ENCODE measurements at places on chromosomes 3 and 15.

- DNase-seq = no peak
These were observed 39.5 kb upstream of the TPRG1 start for GRCh38 chr3:189132231-189132671.

- peak; percentile 9 for DNase-seq
These were observed 360.0 kb upstream of the PROK2 start for GRCh38 chr3:72144773-72145505.

- no peak for DNase-seq
These were observed 90.2 kb upstream of the KLF13 start for GRCh38 chr15:31236184-31237042.

DNA sequence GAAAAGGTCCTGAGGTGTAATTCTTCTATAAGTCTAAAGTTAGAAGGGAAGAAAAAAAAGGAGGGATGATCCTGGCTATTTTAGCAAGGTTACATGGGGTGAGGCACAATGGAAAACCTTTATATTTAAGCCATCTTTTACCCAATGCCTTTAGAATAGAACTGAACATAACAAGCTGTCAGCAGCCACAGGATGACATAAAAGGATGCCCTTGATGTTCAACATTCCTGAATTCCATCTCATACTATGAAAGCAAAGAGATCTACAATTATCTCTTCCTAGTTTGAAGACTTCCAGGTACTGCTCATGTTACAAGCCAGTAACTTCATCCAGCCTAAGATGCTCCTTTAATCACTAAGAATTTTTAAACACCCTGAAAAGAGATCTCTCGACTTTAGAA, 26.9 kb downstream of the NEK10 start:
- DNase-seq = no peak

DNA sequence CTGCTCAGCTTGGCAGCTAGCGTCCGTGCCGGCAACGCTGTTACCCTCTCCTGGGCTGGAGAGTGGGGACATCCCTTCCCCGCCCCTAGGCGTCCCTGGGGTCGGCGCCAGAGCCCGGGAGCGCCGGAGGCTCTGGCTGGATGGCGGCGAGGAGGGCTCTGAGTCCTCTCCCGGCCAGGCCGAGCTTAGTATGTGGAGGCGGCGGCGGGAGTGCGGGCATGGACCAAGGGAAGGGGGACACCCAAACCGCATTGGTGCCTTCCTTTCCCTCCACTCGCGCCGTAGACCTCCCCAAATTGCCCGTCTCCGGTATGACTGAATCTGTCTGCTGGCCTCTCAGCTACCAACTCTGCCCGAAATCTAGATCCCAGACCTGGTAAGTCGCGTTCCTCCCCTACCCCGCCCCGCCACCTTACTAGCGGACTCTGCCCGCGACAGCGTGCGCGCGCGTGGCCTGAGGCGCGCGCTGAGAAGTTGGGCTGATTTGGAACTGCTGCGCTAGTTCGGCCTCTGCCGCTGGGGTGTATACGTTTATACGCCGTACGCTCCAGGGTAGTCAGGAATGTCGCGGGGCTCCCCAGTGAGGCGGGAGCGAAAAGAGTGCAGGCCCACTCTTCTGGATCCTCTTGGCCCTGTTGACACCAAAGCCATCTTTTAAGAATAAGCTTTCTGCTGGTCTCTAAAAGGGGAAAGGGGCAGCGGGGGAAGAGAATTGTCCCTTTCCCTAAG, 12.2 kb downstream of the ZIC1 start:
- DNase-seq = no peak

GRCh38 chr15:29309139-29309538, 39.5 kb upstream of the NSMCE3 start:
- no peak for DNase-seq

GRCh38 chr15:73048624-73049295, 3.5 kb upstream of the NEO1 start:
- no peak for DNase-seq

GRCh38 chr3:67401921-67402320, 252.5 kb downstream of the SUCLG2 start:
- DNase-seq = no peak

DNA sequence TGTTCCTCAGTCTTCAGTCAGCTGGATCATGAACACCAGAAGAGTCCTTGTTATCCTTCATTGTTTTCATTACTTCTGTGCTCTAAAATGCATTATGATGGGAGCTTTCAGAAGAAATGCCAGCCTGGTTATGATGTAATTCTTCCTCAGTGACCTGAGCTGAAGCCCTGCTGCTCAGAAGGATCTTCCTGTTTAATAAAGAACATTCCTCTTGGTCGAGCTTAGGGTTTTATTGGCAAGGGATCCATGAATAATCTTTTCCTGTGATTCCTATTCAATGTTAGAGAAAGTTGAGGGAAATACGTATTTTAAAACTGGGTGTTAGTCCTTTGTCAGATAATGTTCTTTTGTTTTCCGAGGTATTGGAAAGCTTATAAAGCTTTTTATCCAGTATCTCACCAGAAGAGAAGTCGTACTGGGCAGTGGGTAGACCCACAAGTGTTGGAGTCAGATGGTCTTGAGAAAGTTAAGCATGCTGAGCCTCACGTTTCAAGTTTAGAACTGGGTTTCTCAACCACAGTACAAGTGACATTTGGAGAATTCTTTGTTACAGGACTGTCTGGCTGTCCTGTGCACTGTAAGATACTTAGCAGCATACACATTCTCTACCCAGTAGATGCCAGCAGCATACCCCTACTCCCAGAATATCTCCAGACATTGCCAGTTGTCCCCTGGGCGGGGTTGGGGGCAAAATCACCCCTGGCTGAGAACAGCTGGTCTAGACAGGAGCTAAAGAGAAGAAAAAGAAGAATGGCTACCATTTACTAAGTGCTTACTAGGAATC, 212.3 kb upstream of the BHLHE40 start:
- no peak for DNase-seq

DNA sequence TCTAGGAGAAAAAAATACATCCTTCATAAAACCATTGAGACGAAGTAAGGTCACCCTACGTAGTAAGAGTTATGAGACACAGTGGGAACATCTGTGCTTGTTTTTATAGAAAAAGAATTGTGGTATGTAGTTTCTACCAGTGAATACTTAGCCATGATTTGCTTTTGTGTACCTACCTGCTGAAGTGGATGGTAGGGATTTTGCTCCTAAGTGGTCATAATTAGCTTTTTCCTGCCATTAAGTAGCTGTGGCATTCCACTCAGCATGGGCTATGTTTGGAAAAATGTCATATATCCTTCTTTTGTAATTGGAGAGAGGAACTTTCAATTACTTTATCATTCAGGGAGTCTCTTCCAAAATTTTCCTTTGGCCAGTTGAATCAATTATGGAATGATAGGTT, 63.7 kb downstream of the CHD2 start:
- no peak for DNase-seq

- no peak for DNase-seq
These were observed 21.1 kb downstream of the FGF12 start for GRCh38 chr3:192706272-192706671.

DNA sequence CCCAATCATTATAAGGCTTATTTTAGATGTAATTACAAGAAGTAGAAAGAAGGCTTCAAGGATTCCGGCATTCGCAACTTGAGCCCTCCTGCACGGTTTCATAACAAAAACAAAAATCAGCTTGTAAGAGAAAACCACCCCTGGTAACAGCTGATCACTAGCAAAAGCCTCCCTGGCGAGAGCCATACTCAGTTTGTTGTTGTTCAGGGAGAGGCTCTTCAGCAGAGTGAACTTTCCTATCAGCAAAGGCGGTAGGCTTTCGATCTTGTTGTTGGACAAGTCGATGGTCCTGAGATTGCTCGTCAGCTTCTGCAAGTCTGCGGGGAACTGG, 710 bp downstream of the LRRC57 start:
- peak; percentile 28 for DNase-seq

DNA sequence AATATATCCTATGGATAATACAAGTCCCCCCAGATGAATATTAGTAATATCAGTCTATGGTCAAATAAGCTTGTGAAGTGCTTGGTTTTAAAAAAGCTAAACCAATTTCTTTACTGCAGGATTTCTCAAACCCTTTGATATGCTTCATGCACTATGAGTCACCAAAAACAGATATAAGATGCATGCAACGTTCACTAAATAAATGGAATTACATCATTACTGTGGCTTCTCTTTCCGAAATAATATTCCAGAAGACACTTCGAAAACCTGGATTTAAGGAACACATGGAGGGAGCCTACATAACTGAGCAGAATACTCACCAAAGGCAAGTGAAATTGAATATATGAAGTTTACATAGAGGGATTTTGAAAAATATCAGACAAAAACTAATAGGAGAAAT, 126.3 kb upstream of the ABI3BP start:
- no peak for DNase-seq

- no peak for DNase-seq
These were observed 118.7 kb downstream of the KCNH8 start for GRCh38 chr3:19267040-19267439.

- no peak for DNase-seq
These were observed 55.0 kb upstream of the NMNAT3 start for GRCh38 chr3:139732729-139733128.

DNA sequence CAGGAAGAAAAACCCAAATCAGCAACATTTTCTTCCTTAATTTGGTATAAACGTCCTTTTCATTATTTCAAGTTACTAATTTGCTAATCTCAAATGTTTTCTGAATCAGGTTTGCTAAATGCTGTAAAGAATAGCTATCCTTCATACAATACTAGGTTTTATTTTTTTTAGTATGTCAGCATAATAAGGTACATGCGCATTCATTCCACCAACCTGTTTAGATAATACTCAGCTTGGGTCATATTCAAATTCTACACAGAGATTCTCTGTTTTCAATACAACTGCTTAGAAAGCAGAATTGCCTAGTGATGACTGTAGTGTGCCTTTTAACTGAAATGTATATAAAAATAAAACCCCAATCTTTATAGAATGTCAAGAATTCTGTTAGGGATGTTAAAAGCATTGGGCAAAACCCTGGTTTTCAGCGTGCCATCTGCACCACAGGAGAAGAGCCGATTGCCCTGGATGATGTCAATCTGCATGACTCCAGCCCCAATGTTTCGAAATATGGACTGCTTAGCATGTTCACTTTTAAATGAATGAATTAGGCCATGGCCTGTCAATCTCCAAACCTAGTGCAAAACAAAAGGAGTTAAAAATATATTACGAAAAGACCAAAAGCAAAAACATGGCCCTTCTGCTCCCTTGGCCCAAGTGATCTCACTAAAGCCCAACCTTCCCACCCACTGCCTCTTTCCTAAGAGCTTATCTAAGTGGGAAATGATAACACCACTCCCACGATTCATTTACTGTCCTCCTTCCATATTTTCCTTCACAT, 107.4 kb downstream of the GLDN start:
- no peak for DNase-seq

- DNase-seq = no peak
These were observed 41.8 kb upstream of the NEO1 start for GRCh38 chr15:73010154-73011152.

DNA sequence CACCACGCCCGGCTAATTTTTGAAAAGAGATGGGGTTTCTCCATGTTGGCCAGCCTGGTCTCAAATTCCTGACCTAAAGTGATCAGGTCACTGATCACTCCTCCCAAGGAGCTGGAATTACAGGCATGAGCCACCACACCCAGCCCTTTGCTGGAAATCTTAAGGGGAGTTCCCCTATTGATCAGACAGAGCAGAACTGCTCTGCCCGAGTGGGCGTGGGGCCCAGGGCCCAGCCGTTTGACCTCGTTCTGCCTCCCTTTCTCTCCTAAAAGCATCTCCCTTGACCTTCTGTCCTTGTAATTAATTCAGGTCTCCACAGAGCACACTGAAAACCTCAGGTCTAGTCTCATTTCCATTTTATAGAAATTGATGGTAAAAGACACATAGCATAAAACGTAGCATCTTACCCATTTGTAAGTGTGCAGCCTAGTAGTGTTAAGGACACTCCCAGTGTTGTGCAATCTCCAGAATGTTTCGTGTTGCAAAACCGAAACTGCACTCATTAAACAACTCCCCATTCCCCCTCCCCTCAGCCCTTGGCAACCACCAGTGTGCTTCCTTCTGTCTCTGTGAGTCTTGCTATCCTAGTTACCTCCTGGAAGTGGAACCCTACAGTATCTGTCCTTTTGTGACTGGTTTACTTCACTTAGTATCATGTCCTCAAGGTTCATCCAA, 89.3 kb downstream of the SLCO3A1 start:
- DNase-seq = peak; percentile 32

DNA sequence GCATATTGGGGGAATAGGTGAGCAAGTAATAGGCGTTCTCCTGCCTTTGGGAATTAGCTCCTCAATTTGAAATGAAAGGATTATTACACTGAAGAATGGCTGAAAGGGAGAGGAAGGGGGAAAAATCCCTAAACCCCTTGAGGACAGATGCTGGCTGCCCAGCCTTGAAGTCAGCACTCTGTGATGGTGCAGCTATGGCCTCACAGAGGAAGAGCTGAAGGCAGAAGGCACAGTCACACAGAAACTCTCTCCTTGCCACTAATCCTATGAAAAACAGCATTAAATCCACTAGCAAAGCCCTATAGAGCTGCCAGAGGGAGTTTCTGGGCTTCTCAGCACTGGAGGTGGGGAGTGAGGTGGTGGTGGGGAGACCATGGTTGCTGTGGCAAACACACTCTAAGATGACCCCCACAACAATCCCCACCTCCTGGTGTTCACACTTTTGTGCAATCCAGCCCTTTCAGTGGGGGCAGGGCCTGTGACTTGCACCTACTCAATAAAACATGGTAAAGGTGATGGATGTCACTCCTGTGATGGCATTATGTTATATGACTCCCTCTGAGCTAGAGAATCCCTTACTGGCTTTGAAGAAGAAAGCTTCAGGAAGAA, 101.2 kb downstream of the RFTN1 start:
- no peak for DNase-seq

- no peak for DNase-seq
These were observed 42.4 kb upstream of the HERC1 start for GRCh38 chr15:63876085-63876662.

GRCh38 chr15:87118846-87119245, 1039.2 kb downstream of the AGBL1 start:
- DNase-seq = no peak

DNA sequence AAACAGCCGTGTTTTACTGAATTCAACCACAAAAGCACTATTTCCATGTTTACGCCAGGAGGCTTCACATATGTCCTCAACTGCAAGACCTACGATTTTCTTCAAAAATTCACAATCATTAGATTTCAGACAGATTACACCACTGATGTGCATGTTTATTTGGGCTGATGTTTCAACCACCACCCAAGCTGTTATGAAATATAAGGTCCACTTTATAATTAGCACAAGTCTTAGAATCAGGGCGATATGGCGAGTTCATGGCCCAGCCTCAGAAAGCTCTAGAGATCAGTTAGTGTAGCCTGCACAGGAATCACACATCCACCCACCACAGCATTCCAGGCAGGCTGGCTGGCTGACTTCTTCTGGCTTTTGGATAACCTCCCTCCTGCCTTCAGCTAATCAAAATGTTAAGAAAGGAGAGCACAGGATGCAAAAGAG, 15.4 kb downstream of the SH3BP5 start:
- DNase-seq = no peak
